ENCODE measurements at places on chromosomes 11 and 22.

DNA sequence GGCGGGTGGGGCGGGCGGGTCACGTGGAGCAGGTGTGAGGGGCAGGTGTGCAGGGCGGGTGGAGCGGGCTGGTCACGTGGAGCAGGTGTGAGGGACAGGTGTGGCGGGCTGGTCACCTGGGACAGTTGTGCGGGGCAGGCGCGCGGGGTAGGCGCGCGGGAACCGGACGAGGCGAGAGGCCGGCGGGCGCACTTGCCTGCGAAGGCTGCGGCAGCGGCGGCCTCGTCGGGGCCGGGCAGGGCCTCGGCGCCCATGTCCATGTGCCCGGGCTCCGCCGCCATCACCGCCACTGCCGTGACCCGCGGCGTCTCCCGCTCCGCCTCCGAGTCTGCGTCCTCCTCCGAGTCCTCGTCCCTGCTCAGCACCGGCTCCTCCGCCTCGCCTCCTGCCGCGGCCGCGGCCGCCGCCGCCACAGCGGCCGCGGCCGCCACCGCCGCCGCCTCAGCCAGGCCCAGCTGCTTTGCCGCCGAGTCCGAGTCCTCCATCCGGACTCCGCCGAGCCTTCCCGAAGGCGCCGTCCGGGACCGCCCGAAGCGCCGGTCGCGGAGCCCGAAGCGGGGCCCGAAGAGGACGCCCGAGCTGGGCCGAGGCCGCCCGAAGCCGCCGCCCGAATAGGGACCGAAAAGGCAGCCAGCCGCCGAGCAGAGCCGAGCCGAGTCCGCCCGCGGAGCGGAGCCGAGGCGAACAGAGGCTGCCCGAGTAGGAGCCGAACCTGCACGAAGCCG is at the start of gene DEAF1:
DEAF1 (minus strand) TSS at position 660 of the 725 bp plus-strand sequence; CDS start at position 485, 175 bp downstream.
- DNase-seq, result peak; percentile 97

DNA sequence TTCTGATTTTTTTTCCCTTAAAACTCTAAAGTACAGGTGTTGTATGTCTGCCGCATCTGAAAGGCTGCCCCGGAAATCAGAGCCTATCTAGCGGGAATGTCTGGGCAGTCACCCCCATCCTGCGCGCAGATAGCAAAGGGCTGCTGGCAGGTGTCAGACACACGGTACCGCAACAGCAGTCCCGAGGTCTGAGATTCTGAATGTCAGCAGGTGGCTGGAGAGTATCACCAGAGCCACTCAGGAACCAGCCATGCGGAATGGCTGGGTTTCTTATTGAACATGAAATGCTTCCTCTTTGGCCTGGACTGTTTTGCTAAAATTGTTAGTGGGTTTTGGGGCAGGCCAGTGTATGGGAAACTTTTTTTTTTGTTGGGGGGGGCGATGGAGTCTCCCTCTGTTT is 53.3 kb downstream of the CERK start:
- no peak for DNase-seq

DNA sequence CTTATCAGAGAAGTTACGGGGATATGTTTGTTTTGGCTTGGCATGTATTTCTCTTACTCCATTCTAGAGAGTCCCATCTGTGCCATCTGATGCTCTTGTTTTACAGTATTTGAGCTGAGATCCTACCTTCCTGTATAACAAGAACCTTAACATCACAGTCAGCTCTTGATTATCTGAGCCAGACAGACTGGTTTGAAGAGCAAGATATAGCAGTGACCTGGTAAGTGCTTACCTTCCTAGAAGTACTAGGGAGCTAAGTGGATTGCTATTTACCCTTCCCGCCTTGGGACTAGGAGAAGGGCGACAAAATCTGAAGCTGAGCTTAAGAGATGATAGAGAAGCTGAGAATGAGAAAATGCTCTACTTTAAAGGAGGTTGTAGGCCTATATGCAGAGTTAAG is 235.3 kb downstream of the CSNK2A3 start:
- DNase-seq, result no peak

- peak; percentile 77 for DNase-seq
Measured at GRCh38 chr11:58900479-58901420, 38.5 kb upstream of the GLYATL1 start.

Data from MCF 10A (cell line).